NCI-H1694 treated with DMSO at 0.1 percent for 48 hours (cell line): ENCODE measurements at places on chromosomes 13 and 19.

DNA sequence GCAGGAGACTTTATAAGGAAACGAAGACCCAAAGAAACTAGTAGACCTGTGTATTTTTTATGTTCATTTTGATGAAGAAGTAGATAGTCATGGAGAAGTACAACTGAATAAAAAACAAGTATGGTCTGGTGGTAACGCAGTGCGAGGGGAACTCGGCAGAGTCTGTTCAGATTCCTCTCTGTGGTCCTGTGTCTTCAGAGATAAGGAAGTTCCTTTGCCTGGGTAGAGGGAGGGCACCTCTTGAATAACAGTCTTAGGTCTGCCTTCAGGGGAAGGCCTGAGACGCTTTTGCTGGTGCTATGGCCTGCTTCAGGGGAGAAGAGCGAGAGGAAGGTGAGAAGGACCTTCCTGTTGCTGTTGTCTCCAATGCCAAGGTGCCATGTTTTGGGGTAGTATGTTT, 25.9 kb upstream of the SLC46A3 start:
- DNase-seq, result no peak

- DNase-seq, result no peak
These were observed 1261.8 kb downstream of the SLITRK5 start for GRCh38 chr13:88932950-88933349.

DNA sequence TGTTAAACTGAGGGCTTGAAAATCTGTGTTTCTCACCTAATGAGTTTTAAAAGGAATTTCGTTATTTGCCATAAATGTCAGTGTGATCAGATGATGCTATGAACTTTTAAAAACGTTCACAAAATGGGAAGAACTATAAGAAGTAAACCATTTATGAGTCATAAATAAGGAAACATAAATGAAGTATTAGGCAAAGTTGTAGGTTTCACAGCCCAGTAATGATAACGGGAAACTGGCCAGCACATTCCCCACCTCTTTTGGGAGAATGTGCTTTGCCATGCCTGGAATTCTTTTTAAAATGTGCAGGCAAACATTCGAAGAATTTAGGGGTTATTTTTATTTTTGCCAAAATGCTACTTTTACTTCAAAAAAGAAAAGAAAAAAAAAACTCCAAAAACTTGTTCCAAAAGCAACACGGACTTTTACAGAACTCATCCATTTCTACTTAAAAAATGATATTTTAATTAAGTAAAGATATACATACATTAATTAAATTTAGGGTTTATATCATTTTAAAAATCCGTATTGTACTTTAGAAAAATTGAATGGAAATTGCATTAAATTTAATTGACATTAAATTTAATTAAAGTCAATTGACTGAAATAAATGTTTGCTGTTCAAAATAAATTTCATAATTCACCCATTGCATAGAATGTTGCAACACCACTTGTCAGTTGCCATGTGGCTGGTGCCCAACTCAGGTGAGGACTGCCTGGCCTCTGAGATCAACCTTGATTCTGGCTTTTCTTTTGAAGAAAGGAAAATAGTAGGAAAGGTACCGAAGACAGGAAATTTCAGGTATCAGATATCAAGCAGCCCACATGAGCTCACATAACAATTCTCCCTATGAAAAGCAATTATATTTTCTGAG, 1198.5 kb downstream of the EFNB2 start:
- DNase-seq, result no peak

- peak; percentile 85 for DNase-seq
These were observed 186.2 kb upstream of the GPR12 start for GRCh38 chr13:26946684-26947343.

DNA sequence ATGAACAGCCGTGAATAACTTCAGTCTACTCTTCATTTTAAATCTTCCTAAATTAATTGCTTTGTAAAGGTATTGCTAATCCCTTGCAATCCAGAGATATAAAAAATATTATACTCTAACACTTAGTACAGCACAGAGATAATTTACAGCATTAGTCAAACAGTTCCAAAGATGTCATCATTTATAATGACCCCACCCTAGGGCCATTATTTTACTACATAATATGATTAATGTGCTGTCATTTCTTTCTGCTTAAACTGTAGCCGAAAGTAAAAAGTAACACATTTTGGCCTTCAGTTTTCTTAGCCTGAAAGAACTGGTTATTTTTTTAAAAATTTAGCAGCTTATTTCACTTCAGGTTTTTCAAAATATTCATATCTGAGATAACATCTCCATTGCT, 256.3 kb upstream of the RFC3 start:
- no peak for DNase-seq

DNA sequence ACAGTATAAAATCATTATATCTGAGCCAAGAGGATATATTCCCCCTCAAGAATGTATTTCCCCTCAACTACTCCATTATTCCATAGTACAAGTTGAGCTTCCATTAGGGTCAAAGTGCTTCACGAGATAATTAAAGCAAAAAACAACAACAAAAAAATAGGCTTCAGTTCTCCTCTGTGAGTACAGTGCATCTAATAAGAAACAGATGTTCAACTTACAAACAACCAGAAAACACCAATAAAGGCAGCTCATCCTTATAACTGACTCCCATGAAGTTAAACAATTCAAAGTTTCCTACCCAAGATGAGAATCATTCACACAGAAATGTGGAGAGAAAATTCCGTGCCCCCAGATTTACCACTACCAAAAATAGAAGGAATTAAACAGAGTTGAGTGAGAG, 854.4 kb downstream of the PCDH9 start:
- no peak for DNase-seq

- no peak for DNase-seq
These were observed 18.5 kb upstream of the GPR18 start for GRCh38 chr13:99276706-99277105.

DNA sequence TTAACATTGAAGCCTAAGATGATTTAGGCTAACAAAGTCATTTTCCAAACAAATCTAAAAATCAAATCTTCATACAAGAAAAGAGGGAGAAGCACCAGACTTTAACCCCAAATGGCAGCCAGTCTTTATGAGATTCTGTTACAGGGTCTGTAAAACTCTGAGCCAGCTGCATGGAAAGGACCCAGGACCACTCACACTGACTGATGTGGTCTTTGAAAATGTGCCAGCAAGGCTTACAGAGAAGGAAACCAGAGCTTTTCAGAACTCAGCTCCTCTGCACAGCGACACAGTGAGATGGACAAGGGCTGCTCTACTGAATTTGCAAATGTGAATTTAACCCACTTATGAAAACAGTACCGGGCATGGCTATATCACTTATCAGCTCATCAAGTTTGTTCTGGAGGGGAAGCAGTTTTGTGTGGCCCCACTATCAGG, 98.8 kb upstream of the SERP2 start:
- no peak for DNase-seq

GRCh38 chr13:72986197-72986596, 72.6 kb upstream of the KLF5 start:
- DNase-seq, result no peak

GRCh38 chr13:87570669-87571068, 100.5 kb upstream of the SLITRK5 start:
- DNase-seq, result no peak

DNA sequence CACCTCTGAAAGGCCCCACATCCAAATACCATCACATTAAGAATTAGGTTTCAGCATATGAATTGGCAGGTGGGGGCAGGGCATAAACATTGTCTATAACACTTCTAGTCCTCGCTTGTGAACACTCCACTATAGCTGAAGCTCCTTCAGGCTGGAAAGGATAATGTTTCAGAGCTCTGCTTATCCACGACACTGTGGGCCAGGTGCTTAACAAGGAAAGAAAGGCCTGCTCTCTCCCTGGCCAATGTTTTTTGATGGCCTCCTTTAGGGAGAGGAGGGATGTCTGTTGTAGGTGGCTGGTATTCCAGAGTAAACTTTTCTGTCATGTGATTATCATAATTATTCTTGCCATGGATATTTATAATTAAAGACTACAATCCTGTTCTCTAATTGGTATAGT, 86.4 kb downstream of the CCNA1 start:
- DNase-seq, result no peak

DNA sequence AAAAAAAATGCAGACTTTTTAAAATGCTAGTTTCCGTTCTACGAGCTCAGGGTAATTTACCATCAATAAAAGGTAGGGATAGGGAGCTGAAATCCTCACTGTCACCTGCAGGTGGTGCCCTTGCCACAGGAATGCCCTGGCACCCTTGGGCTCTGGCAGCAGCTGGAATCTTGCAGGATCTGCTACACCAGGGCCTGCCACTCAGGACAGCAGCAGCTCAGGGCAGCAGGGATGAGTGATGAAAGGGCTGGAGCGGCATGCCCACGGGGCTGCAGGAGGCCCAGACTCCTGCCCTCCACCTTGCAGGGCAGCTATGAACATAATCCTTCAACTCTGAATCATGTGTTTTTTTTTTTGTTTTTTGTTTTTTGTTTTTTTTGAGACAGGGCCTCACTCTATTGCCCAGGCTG, 54.0 kb downstream of the GNG7 start:
- DNase-seq, result peak; percentile 58

GRCh38 chr19:31449379-31449778, 100.1 kb upstream of the TSHZ3 start:
- DNase-seq, result no peak

DNA sequence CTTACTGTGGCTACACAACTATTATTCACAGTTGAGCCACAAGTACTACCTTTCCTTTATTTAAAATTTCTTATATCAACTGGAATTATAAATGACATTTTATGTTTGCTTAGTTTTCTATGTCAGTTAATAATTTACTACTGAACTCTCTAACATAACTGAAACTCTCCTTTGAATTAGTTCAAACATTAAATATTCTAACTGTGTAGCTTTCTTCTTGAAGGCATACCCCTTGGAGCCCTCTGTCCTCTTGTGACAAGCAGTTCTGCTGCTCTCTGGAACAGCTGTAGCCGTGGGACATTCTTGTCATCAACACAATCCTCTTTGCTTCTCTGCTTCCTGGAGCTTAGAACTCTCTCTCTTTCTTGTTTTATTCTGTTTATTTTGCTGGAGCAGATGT, 244.8 kb downstream of the NHLRC3 start:
- no peak for DNase-seq

GRCh38 chr13:109737606-109738005, 48.8 kb downstream of the IRS2 start:
- DNase-seq, result no peak

GRCh38 chr13:71867131-71867814, at the start of gene DACH1:
DACH1 (minus strand) TSS chr13:71867204.
- DNase-seq, result peak; percentile 83

- no peak for DNase-seq
These were observed 40.5 kb downstream of the TEX26 start for GRCh38 chr13:30972888-30973377.

- DNase-seq, result no peak
These were observed 53.8 kb upstream of the RCBTB2 start for GRCh38 chr13:48586591-48587103.

GRCh38 chr13:95457294-95457693, 95.2 kb upstream of the CLDN10 start:
- DNase-seq, result no peak

DNA sequence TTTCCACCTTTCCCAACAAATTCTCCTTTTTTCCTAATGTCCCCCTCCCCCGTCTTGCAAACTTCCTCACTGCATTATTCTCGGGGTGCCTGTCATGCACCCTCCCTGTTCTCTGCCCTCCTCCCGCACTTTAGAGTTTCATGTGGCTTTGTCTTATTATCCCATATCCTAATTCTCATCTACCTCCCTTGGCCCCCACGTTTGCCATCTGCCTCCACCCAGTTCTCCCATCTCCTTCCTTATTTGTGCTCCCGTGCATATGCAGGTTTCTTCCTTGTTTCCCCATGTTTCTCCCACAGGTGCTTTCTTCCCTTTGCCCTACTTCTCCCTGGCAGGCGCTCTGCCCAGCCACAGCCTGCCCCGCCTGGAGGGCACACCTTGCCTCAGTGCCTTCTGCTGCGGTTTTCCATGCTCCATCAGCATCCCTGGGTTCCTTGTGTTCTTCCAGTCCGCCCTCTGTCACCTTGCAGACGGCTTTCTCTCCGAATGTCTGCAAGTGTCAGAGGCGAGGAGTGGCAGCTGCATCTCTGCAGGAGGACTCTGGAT, 1.5 kb downstream of the SPATA13 start:
- no peak for DNase-seq
